ENCODE measurements at places on chromosomes 4 and X.

DNA sequence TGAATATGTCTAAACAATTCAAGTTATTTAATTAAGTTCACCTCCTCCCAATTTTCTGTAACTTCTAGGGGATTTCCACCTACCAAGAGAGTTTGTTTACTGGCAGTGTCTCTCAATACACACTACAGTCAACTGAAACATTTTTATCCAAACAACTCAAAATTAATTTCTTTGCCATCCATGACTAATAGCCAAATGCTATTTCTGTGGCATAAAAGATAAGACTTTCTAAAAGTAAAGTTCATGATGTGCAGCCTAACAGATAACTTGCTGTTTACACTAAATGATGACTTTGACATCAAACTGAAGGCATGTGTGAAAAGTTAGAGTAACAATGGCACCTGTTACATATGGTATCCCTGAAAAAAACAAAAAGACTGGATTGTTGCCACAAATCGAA, 7.3 kb downstream of the TAB3 start:
- no peak for DNase-seq

DNA sequence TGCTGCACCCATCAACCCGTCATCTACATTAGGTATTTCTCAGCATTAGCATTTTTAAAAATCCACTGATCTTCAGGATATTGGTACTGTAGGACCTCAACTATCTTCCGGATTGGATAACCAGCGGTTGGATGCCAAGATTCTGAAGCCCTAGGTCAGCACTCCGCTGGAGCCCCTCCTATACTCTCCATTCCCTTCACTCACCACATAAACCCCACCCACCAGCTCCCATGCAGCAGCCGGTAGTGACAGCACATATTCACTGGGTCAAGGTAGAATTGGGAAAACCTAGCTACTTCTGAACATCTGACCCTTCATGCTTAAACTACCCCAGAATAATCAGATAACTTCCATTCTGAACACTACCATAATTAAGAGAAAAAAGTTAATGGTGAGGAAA, 134.9 kb downstream of the CORIN start:
- DNase-seq: no peak

DNA sequence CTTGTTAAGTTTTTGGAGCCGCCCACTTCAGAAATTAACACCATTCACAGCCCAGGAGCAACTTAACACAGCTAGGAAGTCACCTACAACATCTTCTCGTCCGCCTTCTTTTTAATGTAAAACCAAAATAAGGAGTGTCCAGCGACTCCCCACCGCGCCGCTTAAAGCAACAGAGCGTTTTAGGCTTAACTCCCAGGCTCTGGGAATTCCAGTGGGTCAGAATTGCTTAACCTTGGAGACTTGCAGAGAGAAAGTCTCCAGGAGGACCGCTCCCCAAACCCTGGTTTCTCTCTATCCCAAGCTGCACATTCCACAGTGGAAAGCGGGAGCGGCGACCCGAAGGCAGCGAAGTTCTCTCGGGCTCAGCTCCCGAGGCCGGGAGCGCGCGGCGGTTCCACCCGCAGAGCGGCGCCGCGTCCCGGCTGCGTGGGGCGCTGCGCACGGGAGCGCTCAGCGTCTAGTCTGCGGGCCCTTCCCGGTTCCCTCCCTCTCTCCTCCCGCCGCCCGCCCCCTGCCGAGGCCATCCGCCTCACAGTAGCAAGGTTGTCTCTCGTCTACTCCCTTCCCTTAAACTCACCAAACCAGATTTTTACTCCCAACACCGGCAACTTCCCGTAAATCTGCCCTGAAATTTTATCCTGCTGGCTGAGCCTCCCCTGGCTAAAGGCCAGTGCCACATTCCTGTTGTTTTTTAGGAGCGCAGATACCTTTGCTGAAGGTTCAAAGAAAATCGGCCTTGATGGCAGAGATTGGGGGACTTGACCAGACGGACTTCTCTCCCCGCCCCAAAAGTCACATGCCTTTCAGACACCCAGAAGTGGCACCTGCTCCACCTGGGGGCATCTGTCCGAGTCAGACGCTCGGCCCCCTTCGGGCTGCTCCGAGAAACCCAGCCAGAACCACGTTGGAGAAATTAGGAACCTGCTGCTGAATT, at the start of gene RBM47:
RBM47 (minus strand) TSS at position 464 of the 934 bp plus-strand sequence. CDS start 190,971 bp downstream, outside the sequence.
- peak; percentile 34 for DNase-seq

- DNase-seq: no peak
These were observed 74.0 kb downstream of the AFF2 start for GRCh38 chrX:148574237-148574973.

- no peak for DNase-seq
These were observed 37.0 kb downstream of the IL21 start for GRCh38 chr4:122583906-122584305.

GRCh38 chr4:119559044-119559647, 69.5 kb downstream of the PDE5A start:
- DNase-seq: no peak

DNA sequence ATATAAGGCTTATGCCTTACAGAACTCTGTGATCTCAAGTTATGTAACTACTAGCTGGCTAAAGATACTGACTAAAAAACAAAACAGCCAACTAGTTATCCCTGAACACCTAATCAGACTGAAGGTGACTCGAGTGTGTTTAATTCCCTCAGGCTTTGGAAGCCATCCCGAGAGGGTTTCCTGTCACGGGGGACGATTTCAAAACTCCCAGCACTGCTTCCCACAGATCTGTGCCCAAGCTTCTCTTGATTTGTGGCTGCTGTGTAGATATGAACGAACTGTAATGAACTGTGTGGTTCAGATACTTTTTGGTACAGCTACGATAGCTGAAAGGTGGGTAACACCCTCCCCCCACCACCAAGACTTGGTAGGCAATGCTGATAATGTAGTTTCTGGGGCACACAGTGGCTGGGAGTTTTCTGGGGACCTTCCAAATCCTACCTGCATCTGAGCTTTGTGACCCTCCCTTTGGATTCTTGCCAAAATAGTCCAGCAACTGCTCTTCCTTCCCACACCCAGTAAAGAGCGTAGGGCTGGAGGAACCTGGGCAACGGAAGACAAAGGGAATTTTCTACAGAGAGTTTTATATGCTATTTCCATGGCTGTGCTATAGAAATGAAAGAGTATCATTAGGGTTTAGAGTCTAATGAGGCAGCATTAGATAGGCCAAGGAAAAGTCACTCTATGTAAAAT, 148.8 kb downstream of the MGST2 start:
- DNase-seq: no peak

GRCh38 chr4:89371614-89372013, 64.0 kb upstream of the GPRIN3 start:
- DNase-seq: no peak

- DNase-seq: no peak
These were observed 381.7 kb upstream of the FGF13 start for GRCh38 chrX:139093201-139093600.

- DNase-seq: no peak
These were observed 421.5 kb upstream of the GNPDA2 start for GRCh38 chr4:45147866-45148265.

DNA sequence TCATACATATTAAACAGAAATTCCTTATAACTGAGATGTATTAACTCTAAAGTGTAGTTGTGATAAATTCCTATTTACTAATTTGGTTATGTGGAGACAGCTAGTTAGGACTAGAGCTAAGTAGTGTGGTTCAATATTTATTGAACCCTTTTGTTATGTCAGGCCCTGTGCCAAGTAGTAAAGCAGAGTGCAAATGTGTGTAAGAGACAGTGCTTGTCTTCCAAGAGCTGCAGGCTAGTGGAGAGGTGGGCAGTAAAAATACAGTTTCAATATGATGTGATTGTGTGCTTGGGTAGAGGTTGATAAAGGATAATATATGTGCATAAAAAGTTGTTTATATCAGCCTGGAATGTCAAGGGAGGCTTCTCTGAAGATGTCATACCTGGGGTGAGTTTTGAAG, 80.0 kb downstream of the TBC1D19 start:
- DNase-seq: no peak

- no peak for DNase-seq
These were observed 201.4 kb upstream of the FMR1 start for GRCh38 chrX:147710301-147710700.

DNA sequence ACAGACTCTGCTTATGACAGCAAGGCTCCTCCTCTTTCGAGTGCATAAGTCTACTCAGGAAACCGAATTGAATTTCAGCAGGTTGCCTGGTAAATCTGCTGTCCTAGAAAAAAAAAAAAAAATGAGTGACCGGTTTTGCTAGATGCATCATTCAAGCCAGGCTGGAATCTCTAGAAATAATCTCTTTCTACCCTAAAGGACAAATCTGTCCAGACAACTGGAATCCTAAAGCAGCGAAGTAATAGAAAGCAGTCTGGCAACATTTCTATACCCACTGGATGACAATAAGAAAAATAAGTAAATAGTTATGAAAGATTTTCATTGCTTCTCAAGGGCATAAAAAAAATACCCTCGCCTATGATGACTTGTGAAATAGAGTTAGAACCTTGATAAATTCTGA, 703.5 kb downstream of the RPA4 start:
- DNase-seq: no peak

- DNase-seq: no peak
These were observed 456.0 kb upstream of the FAM241A start for GRCh38 chr4:111689214-111689613.

DNA sequence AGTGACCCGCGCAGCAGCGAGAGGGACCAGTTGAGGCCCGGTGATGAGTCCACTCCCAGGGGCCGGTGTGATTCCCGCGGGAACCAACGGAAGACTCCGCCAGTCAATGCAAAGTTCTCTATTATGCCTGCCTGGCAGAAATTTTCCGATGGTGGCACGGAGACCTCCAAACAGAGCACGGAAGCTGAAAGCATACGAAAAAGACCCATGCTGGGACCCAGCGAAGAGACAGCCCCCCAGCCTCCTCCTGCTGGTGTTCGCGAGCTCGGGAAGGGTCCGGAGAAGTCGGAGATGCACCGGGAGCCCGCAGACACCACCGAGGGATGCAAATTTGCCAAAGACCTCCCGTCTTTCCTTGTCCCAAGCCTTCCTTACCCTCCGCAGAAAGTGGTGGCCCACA, 71.7 kb downstream of the AASDH start:
- no peak for DNase-seq

DNA sequence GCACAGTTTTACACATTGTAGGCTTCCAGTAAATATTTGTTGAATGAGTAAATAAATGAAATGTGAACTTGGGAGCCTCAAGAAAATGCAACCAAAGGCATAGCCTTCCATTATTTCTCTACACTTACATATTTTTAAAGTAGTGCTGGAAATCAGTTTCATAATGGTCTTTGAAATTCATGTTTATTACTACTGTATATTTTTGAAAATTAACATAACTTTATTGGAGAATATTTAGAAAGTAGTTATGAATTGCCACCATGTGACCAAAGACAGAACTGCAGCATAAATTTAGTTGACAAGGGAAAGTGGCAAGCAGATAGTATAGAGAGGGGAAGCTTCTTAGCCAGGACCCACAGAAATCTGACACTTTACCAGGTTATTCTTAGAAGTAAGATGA, 6.4 kb downstream of the TCEAL8 start:
- no peak for DNase-seq

DNA sequence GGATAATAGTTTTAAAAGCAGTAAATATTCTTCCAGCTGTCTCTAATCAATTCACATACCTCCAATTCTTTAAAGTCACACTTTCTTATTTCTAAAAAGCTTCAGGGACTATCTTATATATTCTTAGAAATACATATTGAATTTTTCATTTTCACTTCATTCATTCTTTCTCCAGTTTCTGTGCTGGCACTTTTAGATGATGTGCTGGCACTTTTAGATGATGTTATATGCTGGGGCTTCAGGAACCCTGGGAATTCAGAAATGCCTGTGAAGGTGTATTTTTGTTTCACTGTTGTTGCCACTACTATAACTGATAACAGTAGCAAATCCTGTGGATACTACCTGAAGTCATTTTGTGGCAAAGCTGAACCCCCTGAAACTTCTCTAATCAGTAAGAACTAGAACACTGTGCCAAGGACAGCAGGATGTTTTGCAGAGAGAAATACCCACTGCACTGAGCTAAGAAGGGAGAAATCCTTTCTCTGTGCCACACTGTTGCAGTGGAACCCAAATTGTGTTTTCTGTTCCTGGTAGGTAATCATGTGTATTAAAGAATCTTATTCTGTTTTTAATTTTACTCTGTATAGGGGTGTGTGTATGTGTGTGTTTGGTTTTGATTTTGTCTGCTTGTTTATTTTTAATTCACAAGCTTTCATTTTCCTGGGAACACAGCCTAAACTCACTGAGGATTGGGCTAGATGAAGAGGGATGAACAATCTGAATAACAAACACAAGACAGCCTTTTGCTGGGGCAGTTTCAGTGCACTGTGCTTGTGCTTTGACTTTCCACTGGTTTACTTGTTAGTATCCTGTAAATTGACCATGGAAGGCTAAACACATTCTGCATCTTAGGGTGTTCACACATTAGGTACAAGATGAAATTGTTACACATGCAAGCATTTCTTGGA, 898.3 kb downstream of the CCSER1 start:
- DNase-seq: no peak

GRCh38 chr4:53717064-53717549, 125.8 kb upstream of the LNX1 start:
- no peak for DNase-seq
